Right hindlimb (tissue), 1 donor: ENCODE measurements at places on chromosomes 12 and 14.

GRCh38 chr14:53900499-53900898 is 56.1 kb downstream of the BMP4 start:
- peak; percentile 42 for DNase-seq

- DNase-seq = no peak
These were observed 99.5 kb downstream of the PRIMA1 start for GRCh38 chr14:93688820-93689219.

GRCh38 chr12:66786531-66787308 is 107.8 kb upstream of the GRIP1 start:
- DNase-seq = no peak

DNA sequence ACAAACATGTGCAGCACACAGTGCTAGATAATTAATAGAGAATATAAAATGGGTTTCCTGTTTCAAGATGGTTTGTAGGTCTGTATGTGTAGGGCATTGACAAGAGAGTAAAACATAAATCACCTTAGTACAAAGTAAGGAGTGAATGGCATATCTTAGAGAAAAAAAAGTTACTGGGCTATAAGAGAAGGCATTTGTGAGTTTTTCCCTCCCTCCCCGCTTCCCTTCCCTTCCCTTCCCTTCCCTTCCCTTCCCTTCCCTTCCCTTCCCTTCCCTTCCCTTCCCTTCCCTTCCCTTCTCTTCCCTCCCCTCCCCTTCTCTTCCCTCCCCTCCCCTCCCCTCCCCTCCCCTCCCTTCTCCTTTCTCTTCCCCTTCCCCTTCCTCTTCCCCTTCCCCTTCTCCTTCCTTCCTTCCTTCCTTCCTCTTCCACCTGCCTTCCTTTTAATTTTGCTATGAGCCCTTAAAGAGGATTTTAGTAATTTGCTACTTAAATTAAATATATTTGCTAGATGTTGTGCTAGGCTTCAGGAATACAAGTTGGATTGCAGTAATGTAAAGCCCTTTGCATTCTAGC is 57.1 kb downstream of the LRRK2 start:
- no peak for DNase-seq

- no peak for DNase-seq
These were observed 203.7 kb upstream of the NUDT4 start for GRCh38 chr12:93174048-93174447.

- peak; percentile 47 for DNase-seq
These were observed 2.0 kb upstream of the MAP4K5 start for GRCh38 chr14:50534416-50534815.

GRCh38 chr14:102231476-102232347 is 73.3 kb downstream of the MOK start:
- no peak for DNase-seq

- DNase-seq = no peak
These were observed 27.4 kb upstream of the TSPAN9 start for GRCh38 chr12:3049611-3050249.

DNA sequence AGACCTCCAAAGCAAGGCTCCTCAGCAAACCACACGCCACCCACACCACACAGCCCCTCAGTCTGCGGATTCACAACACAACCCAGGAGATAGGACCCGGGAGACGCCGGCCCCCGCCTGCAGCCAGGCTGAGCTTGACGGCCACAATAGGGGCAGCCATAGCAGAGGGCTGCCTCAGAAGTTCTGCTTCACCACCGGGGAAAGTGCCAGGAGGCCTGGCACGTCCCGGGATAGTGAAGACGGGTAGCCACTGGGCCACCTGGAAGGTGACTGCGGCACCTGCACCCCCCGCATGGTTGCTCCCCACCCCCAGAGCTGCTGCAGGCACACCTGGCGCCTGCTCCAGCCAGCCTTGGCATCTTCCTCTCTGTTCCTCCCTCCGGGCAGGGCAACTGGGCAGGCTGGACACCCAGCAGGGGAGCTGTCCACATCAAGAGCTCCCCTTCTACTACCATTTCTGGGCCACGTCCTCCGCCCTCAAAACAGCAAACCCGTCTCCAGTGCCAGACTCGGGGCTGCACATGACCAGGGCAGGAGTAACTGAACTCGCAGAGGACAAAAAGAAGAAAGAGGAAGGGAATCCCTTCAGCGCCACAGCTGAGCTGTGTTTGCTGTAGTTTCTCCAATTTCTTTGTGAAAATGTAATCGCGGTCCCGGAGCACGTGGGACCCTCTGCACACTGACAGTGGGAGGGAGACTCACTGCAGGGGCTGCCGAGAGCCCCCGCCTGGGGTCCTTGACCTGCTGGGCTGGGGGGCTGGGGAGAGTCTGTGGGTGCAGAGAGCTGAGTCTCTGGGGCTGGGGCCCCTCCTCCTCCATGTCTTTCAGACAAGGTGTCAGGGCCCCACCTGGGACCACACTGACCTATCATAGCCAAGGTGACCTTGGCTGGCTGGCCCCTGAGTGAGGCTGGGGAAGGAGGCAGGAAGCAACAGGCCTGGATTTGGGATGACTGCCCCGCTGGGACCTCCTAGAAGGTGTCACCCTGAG is 74.2 kb upstream of the C14orf180 start:
- no peak for DNase-seq

GRCh38 chr14:55589171-55589570 is 9.2 kb downstream of the KTN1 start:
- no peak for DNase-seq

DNA sequence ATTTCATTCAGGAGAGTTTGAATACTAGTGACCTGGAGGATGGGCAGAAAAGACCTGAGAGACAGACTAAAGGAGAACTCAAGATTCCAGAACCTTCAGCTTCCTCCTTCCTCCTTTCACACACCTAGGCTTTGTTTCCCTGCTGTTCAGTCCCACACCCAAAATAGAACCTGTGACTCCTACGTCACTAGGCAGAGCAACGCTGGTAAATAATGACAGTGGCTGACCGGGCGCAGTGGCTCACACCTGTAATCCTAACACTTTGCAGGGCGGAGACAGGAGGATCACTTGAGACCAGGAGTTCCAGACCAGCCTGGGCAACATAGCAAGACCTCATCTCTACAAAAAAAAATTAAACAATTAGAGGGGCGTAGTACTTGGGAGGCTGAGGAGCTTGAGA is 166.4 kb upstream of the FKBP4 start:
- no peak for DNase-seq

- DNase-seq = no peak
These were observed 3.0 kb downstream of the IFI27 start for GRCh38 chr14:94113490-94113889.
